ENCODE measurements at places on chromosomes 1 and 21. TPM values are rescaled to one million over a fixed set of nuclear protein-coding genes. Genes with fewer than 3 reads are reported as not detected.

ILDR2 gene
- polyA plus RNA-seq: 0.01 TPM

WDR64 gene
- 0.06 TPM for polyA plus RNA-seq

AUNIP gene
- polyA plus RNA-seq: 2.8 TPM

KIF17 gene
- 3.7 TPM for polyA plus RNA-seq

NR1I3 gene
- not detected for polyA plus RNA-seq

VHLL gene
- polyA plus RNA-seq: not detected

CELF3 gene
- not detected for polyA plus RNA-seq

RNF186 gene
- polyA plus RNA-seq: not detected

GRCh38 chr1:94543001-94543400, 1.4 kb upstream of the F3 start:
- no peak for DNase-seq

DNA sequence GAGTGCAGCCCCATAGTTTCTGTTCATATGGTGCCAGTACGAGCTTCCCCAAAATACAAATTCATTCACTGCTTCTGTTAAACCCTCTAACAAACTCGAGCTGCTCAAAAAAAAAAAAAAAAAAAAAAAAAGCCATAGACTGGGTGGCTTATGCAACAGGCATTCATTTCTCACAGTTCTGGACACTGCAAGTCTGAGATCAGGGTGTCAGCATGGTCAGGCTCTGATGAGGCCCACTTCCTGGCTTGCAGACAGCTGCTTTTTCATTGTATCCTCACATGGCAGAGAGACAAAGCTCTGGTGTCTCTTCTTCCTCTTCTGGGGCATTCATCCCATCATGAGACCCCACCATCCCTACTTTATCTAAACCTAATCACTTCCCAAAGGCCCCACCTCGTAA, 121.6 kb downstream of the PTBP2 start:
- DNase-seq: peak; percentile 23

DNA sequence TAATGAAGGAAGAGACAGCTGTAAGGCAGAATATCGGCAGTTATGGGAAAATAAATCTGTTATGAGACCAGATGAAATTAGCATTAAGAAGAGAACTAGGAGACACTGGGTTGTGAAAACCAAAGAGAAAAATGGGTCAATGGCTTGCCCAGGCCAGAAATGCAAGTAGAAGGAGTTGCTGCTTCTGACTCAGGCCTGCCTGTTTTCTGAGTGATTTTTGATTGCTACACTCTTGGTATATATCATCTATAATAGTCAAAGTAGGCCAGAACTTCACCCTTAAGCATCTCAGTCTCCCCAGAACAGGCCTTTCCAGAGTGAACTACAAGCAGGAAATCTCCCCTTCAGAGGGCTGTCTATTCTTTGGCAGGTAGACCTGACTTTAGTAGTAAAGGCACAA, 107.0 kb downstream of the NRIP1 start:
- no peak for DNase-seq

GRCh38 chr1:156676114-156676819, 940 bp downstream of the NES start:
- no peak for DNase-seq

GRCh38 chr1:13701271-13701640, 1.3 kb downstream of the PRDM2 start:
- no peak for DNase-seq

- DNase-seq: no peak
Observed at GRCh38 chr1:212323066-212323465, 37.9 kb downstream of the PPP2R5A start.

GRCh38 chr1:229156872-229157271, 114.0 kb upstream of the RAB4A start:
- DNase-seq: no peak

- DNase-seq: no peak
Observed at GRCh38 chr1:100535264-100535663, 2.7 kb upstream of the GPR88 start.

- no peak for DNase-seq
Observed at GRCh38 chr1:67687198-67687545, 2.2 kb downstream of the GADD45A start.

- peak; percentile 21 for DNase-seq
Observed at GRCh38 chr1:228830954-228831481, 95.7 kb downstream of the RHOU start.

DNA sequence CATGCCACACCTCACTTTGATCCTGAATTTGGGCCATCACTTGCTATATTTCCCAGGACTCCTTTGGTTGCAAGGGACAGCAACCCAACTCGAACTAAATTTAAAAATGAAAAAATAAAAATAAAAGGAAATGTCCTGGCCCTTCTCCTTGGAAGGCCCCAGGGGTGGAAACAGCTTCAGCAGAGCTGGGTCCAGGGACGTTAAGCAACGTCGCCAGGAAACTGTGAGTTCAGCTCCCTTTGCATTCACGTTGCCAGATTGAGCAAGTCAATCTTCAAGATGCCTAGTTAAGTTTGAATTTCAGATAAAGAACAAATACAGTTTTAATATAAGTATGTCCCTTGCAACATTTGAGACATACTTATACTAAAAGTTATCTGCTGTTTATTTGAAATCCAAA, 14.6 kb upstream of the SPSB1 start:
- DNase-seq: no peak

- DNase-seq: no peak
Observed at GRCh38 chr21:37558676-37559211, 192.2 kb downstream of the DYRK1A start.

- no peak for DNase-seq
Observed at GRCh38 chr1:30648408-30649000, 74.9 kb downstream of the MATN1 start.

- DNase-seq: no peak
Observed at GRCh38 chr1:22776035-22776613, 65.5 kb downstream of the EPHB2 start.

GRCh38 chr1:71101839-71102376, 21.1 kb upstream of the ZRANB2 start:
- no peak for DNase-seq

DNA sequence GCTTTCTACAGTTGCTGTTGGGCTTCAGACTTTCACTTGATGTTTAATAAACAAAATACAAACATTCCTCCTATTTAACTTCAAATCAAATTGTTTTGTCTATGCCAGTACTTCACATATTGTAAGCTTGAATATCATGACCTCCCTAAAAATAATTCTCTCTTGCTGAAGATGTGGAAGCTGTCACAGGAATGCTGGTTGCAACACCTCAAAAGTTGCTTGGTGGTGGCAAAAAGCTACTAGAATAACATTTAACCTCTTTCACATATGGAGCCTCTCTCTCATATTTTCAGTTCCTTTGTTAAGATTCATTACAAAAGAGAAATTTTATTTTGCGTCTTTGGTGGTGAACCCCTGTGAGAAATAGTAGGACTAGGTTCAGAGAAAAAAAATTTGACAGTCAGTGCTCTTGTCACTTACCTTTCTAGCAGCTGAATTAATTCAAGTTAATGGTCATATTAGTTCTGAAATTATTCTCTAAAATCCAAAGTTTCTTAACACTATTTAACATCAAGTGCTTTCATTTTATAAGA, 25.5 kb upstream of the F13B start:
- DNase-seq: no peak

- DNase-seq: no peak
Observed at GRCh38 chr1:182441719-182442118, 8.2 kb upstream of the RGSL1 start.

DNA sequence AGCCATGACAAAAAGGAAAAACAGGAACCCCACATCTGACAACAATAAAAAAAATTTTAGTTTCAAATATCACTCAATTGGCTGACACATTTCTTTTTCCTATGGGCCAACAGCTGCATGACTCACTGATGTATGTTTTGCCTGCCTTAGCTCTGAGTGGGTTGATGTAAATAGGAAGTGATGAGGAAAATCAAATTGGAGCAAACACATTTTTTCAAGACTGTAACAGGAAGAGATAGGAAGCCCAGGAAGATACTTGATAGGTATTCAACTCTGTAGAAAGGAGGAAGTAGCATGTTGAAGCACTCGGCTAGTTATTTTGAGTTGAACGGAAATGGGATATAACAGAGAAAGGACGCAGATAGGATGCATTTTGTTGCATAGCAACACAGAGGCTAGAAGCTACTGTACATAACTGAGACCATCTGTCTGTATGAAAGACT, 168.0 kb upstream of the NR5A2 start:
- no peak for DNase-seq

GRCh38 chr1:38444311-38444710, 397.7 kb upstream of the POU3F1 start:
- peak; percentile 31 for DNase-seq

GRCh38 chr1:23995431-23995837, 15.3 kb upstream of the SRSF10 start:
- DNase-seq: no peak

GRCh38 chr1:15251857-15252835, 5.1 kb downstream of the FHAD1 start:
- DNase-seq: no peak

DNA sequence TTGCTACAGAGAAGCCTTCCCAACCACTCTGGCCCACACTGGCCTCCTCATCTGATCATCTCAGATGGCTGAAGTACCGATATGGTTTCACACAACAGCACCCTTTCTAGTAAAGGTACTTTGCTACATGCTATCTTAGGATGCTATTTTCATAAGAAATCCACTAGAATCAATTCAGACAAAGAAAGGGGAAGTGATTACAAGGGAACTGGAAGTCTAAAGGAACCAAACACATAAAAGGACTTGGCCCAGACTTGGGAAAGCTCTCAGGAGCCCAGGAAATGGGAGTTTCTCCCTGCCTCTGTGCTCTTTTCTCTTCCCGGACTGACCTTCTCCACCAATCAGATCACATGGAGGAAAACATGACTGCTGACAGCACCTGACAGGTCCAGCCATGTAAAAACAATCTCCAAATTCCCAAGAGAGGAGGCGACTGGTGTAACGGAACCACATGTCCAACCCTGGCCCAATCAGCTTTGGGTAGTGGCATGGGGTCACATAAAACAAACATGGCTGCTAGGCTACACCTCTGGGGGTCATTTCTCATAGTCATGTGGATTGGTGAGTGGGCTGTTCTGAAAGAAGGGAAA, 12.7 kb upstream of the FOXE3 start:
- no peak for DNase-seq
